Esophagus squamous epithelium (tissue), 5 donors: ENCODE measurements at places on chromosomes 2 and 18. TPM values are rescaled to one million over a fixed set of nuclear protein-coding genes. Genes with fewer than 3 reads are reported as not detected.

MERTK gene
- total RNA-seq = 1.8 TPM

FEV gene
- 2.1 TPM for total RNA-seq

GREB1L gene
- 0.66 TPM for total RNA-seq

CCDC178 gene
- total RNA-seq = 0.73 TPM

GRCh38 chr2:209757163-209757562 lies 14.5 kb upstream of the UNC80 start:
- no peak for DNase-seq

- no peak for DNase-seq
Measured at GRCh38 chr18:59272891-59273758, at the start of gene RAX. TSS of gene RAX (minus strand) at chr18:59273454. CDS start at chr18:59273206, 248 bp downstream.

DNA sequence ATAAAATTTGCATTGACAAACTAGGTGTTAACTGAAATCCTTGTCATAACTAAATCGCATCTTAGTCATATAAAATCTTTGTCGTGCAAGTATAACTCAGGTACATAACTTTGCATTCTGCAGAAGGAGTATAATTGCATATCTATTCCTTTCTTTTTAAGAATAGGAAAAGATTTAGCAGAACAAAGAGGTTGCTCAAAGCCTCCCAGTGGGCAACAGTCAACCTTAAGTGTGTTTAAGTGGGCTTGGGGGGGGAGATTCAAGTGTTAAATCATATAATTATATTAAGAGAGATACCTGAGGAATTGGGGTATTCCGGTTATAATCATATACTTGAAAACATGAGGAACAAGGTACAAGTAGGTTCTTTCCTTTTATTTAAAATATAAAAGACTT lies 913.3 kb downstream of the CPS1 start:
- DNase-seq = no peak
